Fibroblast of skin of right biceps (primary cell): ENCODE measurements at places on chromosomes 12 and 14.

DNA sequence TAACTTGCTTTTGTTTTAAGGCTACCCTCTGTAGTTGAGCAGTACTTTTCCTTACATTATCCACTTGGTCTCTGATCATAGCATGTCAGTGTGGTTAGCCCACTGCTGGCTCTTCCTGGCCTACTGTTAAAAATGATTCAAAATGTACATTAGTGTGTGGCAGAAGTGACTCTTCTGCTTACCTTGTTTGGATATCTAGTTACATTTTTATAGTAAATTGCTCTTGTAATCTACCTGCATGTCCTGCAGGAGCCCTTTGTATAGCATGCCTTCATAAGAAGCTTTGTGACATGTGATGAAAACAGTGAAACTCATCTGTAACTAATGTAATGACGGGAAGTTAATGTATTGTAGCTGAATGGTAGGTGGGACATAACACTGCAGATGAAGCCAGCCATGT lies 8.1 kb downstream of the SPATS2 start:
- no peak for DNase-seq

- no peak for DNase-seq
Measured at GRCh38 chr12:119320678-119321077, 13.9 kb upstream of the CCDC60 start.

DNA sequence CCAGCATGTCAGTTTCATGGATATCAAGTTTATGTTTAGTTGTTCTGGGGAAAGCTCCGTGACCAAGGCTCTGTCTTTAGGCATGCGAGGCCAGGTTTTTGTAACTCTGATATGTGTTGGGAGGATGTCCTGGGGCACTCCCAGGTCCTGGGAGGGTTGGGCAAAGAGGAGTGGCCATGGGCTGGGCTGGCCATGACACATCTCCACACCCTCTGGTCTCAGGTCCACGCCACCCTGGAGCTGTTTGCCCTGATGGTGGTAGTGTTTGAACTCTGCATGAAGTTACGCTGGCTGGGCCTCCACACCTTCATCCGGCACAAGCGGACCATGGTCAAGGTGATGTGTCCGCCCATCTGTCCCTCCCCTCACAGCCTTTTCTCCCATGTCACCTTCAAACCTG lies 46.4 kb downstream of the TPCN1 start:
- no peak for DNase-seq

DNA sequence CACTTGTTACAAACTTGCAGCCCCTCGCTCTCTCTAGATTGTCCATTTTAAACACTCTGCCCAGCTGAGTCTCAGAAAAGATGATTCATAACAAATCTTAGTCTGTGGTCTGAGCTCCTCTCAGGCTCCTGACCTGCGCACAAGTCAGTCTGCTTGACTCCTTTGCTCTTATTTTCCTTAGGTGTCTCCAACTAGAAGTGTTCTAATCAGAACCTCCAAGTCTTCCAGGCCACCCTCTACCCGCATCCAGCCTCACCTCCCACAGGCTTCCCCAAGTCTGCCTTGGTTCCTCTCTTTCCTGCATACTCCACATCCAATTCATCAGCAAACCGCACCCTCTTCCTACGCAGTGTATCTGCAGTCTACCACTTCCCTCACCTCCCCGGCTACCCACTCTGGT lies 42.4 kb upstream of the BDKRB2 start:
- no peak for DNase-seq

DNA sequence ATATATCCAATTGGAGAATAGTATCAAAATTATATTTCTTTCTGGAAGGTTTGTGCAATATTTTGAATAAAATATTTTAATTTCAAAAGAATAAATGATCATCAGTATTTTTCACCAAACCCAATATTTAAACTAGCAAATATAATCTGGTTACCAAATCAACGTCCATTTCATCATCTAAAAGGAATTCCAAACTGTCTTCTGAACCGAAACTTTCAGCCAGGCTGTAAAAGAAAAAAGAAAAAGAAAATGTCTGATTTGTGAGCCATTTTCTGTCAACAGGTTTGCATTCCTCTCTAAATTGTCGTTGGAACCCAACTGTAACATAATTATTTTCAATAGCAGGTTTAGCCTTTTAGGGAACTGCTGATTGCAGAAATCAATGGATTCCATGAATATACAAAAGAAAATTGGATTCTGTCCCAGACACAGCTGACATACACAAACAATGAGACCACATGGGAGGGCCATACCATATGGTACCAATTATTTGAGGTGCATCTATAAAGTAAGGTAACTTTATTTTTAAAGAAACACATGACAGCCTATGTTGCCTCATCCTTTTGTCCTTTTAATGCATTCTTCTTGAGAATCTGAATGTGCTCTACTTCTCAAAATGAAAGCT lies 22.7 kb downstream of the SNRPF start:
- DNase-seq, result peak; percentile 71

DNA sequence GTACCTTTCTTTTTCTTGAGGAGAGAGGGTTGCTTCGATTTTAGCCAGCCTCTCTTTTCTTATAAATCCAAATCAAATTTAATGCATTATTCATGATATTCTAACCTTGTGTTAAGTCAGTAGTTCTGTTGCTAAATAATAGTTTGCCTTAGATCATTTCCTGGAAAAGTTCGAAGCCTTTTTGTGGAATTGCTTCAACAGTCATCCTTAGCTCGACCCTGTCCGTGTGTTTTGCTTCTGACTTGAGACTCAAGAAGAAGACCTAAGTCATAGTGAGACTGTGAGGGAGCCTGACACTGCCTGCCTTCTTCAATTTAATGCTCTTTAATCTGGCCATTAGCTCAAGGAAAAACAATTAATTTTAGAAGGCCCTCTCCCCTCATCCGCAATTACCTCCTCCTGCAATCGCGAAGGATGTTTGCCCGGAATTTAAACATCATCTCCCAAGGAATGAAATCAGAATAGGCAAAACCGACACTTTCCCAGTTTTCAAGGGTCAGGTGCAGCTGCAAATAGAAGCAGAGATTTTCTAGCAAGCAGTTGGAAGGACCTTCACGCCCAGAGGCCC lies 453 bp upstream of the SLC4A8 start:
- DNase-seq, result no peak

GRCh38 chr12:29782871-29783772 lies 620 bp downstream of the TMTC1 start:
- DNase-seq, result no peak

GRCh38 chr12:5507944-5508343 lies 76.0 kb downstream of the NTF3 start:
- no peak for DNase-seq

- no peak for DNase-seq
Measured at GRCh38 chr14:54533100-54533499, 23.4 kb downstream of the CGRRF1 start.

DNA sequence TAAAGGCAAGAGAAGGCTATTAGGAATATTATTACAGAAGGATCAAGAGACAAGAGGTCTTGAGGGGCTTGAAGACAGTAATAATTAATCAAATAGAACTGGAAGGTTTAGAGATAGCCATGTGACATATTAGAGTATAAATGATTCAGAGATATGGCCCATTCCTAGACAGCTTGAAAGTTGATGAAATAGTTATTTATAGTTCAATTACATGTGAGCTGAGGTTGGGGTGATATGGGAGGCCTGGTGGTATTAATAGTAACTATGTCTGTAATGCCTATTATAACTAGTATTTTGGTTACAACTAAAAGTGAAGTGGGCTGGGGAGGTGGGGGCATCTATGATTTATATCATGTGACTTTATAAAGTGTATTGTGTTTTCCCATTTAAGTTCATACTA lies 14.1 kb upstream of the MIS18BP1 start:
- peak; percentile 10 for DNase-seq

- no peak for DNase-seq
Measured at GRCh38 chr14:57687416-57687815, 178.5 kb downstream of the SLC35F4 start.

GRCh38 chr12:59657266-59657665 lies 61.4 kb downstream of the SLC16A7 start:
- DNase-seq, result peak; percentile 63

DNA sequence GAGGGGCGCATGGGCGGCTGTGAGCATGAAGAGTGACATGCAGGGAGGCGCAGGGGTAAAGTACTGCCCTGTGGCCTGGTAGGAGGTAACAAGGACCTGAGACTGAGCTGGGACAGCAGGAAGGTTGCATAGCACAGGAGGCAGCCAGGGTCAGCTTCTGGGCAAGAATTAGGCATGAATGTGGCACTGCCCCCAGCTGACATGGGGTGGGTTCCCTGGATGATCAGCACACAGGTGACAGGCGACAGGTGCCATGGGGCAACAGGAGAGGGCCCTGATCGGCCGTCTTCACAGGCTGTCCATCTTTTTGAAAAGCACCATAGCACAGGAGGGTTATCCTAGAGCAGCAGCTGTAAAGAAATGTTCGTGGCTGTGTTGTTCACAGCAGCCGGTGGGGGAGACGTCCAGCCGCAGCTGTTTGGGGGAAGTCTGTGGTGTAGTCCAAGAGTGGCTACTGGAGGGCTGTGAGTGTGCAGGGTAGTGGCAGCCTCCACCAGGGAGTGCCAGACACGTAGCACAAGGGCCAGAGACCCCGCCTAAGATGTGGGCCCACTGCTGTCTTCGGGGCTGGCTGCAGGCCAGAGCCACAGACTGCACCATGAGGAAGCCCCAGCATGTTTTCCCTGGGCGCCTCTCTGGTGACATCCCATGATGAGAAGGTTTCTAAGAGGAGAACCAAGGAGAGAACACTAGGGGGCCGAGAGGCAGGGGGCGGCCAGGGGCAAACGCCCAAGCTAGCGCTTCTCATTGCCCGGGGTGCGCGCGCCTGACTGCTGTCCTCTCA lies 8.4 kb downstream of the CLBA1 start:
- DNase-seq, result no peak

DNA sequence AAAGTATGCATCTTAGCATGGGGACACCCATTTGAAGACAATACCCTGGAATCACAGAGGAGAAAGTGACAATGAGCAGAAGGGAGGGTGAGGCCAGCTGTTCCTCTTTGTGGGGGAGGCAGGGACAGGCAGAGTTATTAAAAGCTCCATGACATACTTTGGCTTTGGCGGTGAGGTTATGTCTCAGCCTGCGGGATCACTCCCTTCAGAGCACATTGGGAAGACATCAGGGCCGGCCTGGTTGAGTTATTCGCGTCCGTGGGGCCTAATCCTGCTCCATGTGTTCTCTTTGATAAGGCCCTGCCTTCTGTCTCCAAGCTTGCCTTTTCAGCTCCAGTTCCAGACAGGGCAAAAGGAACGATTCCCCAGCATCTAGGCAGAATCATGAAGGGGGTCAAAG lies 98.8 kb upstream of the NTF3 start:
- DNase-seq, result no peak

GRCh38 chr12:9149372-9149771 lies 33.7 kb upstream of the A2M start:
- no peak for DNase-seq

GRCh38 chr14:75877292-75877691 lies 104.5 kb downstream of the TGFB3 start:
- peak; percentile 95 for DNase-seq

DNA sequence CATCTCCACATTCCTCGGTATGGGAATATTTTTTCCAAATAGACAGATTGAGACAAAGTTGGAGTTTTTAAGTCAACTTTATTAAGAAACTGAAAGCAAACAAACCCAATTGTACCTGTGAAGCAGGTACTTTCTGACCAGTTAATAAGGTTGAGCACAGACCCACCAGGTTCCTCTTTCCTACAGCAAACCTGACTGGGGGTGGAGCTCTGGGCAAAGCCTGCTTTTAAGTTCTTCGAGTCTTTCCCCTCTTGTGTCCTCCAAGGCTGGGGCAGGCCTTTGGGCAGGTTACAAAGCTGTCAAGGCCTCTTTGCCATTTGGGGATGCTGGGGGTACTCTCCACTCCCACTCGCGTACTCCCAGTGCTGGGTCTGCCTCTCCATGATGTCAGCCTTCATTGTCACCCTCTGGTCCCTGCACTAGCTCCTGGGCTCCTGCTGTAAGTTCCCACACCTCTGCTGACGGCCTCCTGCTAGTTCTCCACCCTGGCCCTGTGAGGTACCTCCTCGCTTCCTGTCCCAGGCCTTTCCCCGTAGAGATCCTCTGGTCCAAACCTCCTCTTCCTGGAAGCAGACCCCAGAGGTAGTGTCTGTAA lies 3.2 kb downstream of the KCNH3 start:
- no peak for DNase-seq

DNA sequence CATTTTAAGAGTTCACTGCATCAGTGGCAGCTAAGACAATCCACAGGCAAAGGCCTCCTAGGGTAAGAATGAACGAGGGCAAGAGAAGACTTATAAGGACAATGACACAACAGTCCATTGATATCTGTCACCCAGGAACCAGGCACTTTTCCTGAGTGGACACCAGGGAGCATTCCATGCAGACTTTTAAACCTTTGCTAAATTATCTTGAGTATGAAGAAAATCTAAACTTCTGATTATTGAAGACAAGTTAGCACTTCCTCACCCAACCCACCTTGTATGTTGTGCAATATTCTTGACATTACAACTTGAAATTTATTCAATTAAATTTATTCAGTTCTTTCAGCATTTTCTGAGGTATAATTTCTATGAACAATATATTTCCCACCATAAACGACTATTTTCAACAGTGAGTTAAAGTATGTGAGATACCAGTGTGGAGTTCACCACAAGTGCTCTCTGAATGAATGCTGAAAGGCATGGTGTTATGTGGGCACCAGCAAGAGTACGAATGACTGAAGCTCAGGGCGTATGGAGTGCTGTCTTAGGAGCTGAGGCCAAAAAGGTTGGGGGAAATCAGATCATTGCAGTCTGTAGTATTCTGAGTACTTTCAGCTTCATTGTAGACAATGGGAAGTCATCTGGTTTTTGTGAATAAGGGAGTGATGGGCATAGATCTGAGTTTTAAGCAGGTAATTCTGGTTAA lies 124.3 kb upstream of the LMNTD1 start:
- no peak for DNase-seq

- DNase-seq, result peak; percentile 92
Measured at GRCh38 chr12:32106517-32107358, at the start of gene BICD1. BICD1 (plus strand) TSS chr12:32106847; CDS start chr12:32107332, 485 bp downstream.

- DNase-seq, result no peak
Measured at GRCh38 chr14:32023540-32023939, 53.6 kb upstream of the ARHGAP5 start.

- no peak for DNase-seq
Measured at GRCh38 chr12:15201056-15201455, 20.2 kb downstream of the RERG start.

DNA sequence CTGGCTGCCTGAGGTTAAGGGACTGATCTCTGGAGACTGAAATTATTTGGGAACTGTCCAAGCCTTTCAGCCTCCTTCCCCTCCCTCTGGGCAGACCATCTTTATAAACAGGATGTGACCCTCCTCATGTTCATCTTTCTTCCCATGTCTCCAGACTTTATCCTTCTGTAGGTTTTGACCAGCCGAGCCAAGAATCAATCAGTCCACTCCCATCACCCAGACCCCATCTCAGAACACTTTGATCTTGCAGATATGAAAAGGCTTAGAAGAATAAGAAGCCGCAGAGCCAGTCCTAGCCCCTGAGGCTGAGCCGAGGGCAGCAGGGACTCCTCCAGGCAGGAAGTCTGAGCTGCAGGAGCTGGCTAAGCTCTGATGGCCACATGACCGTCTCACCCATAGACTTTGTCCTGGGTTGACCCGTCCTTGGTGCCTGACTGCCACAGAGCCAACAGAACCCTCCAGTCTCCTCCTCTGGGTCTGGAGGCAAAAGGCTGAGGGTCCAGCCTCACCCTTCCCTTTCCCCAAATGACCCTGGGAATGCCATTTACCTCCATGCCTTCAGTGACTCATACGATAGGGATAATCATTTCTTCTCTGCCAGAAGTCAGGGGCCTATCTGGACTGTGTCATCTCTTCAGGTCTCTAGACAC lies 1.6 kb downstream of the KRT71 start:
- DNase-seq, result no peak

GRCh38 chr14:32846821-32847365 lies 91.8 kb upstream of the NPAS3 start:
- peak; percentile 59 for DNase-seq
